ENCODE measurements at places on chromosomes 6 and 20.

DNA sequence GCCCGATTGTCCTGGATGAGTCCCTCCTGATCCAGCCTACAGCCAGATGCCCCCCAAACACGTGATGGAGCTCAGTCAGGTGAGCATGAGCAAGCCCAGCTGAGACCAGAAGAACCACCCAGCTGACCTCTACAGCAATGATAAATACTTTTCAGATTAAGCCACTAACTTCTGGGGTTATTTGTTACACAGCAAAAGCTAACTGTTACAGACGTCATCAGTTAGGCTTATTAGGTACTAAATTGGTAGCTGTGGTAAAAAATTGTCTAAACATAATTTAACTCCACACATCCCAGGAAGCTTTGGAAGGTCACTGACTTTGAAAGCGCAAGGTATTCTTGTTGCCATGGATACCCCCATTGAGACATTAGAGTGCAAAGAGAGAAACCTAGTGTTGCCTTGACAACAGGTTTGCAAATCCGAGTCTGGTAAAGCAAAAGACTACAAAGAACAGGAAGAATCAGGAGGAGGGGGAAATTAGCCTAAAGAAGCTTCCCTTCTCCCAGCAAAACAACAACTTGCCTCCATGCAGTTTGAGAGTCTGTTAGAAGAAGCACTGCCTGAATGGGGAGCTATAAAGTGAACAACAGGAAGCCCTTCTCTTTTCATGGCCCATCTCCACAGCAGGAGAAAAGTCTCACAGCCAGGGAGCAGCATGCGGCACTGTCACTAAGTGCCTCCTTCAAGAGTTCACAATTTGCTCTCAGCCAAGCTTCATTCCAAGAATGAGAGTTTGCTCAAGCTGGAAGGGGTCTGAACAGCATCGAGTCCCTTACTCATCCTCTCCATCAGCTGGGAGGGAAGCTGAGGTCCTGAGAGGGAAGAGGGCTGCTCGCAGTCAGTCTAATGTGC lies 41.7 kb upstream of the ZNF831 start:
- no peak for DNase-seq

GRCh38 chr6:35544769-35545361 lies 32.2 kb upstream of the TULP1 start:
- DNase-seq = no peak

DNA sequence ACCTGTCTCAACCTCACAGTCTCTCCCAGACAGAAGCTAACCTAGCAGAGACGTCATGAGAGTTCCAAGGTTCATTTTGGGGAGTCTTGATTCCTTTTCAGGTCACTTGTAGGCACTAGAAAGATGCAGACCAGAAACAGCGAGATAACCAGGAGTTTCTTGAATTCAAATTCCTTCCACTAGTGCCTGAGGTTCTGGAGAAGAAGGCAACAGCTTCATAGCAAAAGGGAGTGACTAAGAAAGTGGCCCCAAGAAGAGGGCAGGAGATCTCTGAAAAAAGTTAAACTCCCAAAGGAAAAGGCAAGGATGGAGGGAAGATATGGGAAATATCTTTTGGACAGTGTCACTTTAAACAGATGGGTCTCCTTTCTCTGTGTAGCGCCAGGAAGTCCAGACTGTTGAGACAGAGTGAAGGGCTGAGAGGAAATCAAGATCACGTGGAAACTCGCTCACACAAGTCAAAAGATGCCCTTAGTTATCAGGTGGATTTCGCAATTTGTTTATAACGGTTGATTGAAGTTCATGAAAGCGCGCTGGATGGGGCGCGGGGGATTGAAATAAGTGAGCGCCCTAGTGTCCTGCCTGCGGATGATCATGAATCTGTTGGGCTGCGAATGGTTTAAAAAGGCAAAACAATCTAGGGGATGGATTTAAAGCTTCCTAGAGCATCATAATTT lies 4.8 kb upstream of the PRSS16 start:
- no peak for DNase-seq

DNA sequence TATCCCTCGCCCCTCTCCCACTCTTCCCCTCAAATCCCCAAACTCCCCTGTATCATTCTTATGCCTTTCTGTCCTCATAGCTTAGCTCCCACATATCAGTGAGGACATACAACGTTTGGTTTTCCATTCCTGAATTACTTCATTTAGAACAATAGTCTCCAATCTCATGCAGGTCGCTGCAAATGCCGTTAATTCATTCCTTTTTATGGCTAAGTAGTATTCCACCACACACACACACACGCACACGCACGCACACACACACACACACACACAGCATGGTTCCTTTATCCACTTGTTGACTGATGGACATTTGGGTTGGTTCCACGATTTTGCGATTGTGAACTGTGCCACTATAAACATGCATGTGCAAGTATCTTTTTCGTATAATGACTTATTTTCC lies 112.7 kb downstream of the KIF13A start:
- DNase-seq = no peak

- DNase-seq = no peak
These were observed 949 bp downstream of the KIFC1 start for GRCh38 chr6:33392595-33392948.

GRCh38 chr6:107871976-107872375 lies 47.9 kb upstream of the SCML4 start:
- DNase-seq = no peak

DNA sequence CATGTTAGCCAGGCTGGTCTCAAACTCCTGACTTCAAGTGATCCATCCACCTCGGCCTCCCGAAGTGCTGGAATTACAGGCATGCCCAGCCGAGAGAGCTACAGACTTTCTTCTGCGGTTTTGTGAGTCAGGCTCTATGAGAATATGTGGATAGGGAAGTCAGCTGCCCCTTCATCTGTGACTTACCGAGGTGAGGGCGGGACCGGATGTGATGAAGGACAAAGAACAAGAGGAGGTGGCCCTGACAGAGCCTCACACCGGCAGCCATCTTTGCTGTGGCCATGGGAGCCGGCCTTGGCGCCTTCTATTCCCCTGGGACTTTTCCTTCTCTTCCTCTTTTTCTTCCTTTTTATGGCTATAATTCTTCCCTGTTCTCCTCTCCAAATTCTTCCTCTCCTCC lies 67.0 kb downstream of the IYD start:
- DNase-seq = no peak

- no peak for DNase-seq
These were observed 24.5 kb upstream of the OR2J2 start for GRCh38 chr6:29146179-29146578.

DNA sequence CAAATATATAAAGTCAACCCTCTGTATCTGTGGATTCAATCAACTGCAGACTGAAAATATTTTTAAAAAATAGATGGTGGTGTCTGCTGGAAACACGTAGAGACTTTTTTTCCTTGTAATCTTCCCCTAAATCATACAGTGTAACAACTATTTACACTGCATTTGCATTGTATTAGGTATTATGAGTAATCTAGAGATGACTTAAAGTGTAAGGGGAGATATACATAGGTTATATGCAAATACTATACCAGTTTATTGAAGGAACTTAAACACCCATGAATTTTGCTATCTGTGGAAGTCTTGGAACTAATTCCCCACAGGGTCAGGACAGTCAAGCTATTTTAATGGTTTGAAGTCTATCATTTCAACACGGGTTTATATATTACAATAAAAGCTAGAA lies 10.2 kb downstream of the HDAC2 start:
- no peak for DNase-seq

DNA sequence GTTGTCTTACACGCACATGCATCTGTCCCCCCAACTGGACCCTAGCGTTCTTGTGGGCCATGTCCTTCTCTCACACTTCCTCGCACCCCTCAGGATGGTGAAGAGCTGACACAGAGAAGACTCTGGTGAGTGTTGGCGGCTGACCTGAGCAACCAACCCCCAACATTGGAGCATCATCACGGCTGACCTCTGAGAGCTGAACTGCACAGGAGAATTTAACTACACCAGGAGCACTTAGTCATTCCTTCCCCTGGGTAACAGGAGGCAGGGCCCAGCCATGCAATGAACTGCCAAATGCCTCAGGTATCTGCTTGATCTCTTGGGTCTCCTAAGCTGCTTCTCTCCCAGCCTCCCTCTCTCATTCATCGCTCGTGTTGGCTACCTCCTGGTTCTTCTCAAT lies 88.5 kb downstream of the PSMG4 start:
- no peak for DNase-seq

DNA sequence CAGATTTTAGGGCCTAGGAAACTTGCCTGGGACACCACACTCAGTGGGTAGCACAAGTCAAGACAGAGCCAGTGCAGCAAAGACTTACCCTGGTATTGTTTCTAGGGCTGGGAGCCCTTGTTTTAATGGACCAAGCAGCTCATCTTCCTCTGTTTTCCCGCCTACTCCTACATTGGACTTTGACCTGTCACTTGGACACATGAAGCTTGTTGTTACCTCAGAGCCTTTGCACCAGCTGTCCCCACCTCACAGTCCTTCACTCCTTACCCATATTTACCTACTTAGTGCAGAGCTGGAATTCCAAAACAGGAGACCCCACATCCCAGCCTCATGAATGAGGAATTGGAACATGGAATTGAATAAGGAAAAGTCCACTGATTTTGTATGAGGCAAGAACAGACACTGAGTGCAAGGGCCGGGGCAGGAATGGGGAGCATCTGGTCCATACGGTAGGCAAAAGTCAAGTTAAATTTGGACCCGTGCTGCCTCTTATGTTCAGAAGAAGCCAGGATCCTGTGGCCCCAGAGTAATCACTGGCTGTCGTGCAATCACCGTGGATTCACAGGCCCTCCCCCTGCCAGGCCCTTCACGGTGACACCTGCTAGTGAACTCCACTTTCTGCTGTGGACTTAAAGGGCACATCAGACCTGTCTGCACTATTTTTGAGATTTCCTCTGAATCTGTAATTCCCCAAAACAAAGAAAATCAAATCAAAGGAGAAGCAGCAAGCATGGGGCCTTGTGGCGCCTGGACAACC lies 236.9 kb upstream of the PMEPA1 start:
- no peak for DNase-seq

GRCh38 chr20:59518881-59519706 lies 85.2 kb upstream of the PHACTR3 start:
- no peak for DNase-seq

DNA sequence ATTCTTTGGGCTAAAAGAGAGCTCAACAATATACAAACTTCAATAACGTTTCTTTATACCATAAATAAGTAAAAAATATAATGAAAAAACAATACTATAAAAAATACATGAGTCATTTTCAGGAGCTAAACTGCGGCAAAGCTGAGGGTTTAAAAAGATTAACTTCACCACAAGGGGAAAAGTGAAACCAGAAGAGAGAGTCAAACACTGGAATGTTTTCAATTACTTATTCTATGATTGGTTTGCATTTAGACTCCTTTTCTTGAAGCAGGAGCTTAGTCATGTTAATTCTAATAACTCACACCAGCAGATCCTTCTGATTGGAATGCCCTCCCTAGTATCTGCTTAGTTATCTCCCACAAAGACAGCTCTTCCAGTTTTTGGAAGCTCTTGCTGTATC lies 627.3 kb downstream of the UTRN start:
- peak; percentile 54 for DNase-seq

DNA sequence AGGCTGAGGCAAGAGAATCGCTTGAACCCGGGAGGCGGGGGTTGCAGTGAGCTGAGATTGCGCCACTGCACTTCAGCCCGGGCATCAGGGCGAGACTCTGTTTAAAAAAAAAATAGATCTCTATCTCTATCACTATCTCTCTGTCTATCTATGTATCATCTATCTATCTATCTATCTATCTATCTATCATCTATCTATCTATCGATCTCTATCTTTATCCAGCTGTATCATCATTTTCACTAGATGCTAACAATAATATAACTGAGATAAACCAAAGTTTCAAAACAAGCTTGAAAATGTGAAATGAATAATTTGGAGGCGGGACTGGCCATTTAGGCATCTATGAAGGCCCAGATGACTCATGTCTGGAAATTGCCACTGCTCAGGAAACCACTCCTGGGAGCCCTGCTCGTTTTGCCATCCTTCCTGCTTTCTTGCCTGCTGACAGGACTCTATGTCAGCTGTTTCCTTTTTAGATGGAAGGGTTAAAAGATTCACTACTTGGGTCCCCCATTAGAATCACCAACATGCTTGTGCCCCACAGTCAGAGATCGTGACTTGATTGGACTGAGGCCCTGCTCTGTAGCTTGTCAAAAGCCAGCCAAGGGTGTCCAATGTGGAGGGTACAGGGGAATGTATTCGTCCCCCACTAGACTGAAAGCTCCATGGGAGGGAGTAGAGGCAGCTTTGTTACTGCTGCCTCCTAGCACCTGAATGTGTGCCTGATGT lies 61.7 kb downstream of the UTRN start:
- DNase-seq = peak; percentile 53

- no peak for DNase-seq
These were observed 267.2 kb upstream of the SULF2 start for GRCh38 chr20:48052475-48052835.

- no peak for DNase-seq
These were observed 32.0 kb upstream of the KATNA1 start for GRCh38 chr6:149680503-149680902.

DNA sequence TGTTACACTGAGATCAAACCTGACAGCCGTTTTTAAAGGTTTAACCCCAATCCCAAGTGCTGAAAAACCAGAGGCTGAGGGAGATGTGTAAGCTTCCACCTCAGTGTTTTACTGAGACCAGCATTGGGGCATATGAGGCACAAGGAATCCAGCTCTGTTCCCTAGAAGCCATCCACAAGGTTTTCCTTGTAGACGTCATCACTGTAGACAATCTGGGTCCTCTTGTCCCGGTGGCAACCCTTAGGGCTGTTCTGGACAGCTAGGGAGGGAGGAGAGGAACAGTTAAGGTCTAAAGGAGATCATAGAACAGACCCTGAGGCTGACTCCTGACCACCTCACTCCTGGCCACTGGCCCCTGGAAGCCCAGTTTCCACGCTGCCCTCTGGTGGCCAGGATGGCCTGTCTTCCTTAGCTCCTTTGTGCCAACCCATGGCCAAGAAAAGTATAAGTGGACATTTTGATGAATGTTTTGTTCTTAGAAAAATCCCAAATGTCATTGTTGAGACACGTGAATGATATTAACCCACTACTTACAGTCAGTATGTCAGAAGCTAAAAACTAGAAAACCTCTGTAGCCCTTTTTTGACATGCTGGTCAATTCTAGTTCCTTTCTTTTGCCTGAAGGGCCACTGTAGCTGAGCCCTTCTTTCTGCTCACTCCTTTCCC lies 6.4 kb downstream of the CFB start:
- peak; percentile 12 for DNase-seq

- DNase-seq = no peak
These were observed 72.4 kb downstream of the ATG5 start for GRCh38 chr6:106253172-106253571.

GRCh38 chr6:74256381-74256780 lies 560.4 kb downstream of the CD109 start:
- DNase-seq = no peak

- DNase-seq = no peak
These were observed 326.6 kb upstream of the RNF24 start for GRCh38 chr20:4341804-4342485.

GRCh38 chr20:16699293-16699692 lies 30.5 kb upstream of the SNRPB2 start:
- no peak for DNase-seq

DNA sequence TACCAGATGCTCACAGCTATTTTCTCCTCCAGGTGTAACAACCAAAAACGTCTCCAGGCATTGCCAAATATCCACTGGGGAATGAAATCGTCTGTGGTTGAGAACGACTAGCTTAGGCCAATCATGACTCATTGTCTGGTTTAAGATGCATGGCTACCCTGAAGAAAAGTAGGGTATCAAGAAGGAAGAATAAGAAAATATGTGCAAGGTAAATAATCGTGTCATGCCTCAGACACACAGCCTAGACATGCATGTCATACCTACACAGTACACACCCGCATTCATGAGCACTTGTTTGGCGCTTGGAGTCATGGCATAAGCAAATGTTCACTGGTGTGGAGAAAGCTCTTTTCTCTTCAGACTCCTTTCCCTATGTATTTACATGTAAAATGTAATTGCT lies 745.7 kb downstream of the MAFB start:
- DNase-seq = no peak

GRCh38 chr6:142880201-142880600 lies 64.8 kb downstream of the HIVEP2 start:
- DNase-seq = no peak
